ENCODE measurements at places on chromosomes 11 and 22. TPM values are rescaled to one million over a fixed set of nuclear protein-coding genes. Genes with fewer than 3 reads are reported as not detected.

Gene ACTN3
- not detected for total RNA-seq

Gene SYT8
- 7.0 TPM for total RNA-seq

Gene RFPL1
- total RNA-seq = not detected

Gene OMP
- total RNA-seq = not detected

Gene POTEH
- not detected for total RNA-seq

Gene CD6
- total RNA-seq = 1.3 TPM

Gene SPON1
- 0.93 TPM for total RNA-seq

Gene OR8D1
- not detected for total RNA-seq

GRCh38 chr11:68107689-68108088 is 13.5 kb downstream of the CHKA start:
- H3K36me3 ChIP-seq = no peaks in the 10 kb centered on the region
- H3K4me1 ChIP-seq = peaks cover 32% of the 10 kb centered on the region
- no peak overlapping the region for H3K4me3 ChIP-seq
- H3K27me3 ChIP-seq = no peaks in the 10 kb centered on the region
- no peak for DNase-seq

DNA sequence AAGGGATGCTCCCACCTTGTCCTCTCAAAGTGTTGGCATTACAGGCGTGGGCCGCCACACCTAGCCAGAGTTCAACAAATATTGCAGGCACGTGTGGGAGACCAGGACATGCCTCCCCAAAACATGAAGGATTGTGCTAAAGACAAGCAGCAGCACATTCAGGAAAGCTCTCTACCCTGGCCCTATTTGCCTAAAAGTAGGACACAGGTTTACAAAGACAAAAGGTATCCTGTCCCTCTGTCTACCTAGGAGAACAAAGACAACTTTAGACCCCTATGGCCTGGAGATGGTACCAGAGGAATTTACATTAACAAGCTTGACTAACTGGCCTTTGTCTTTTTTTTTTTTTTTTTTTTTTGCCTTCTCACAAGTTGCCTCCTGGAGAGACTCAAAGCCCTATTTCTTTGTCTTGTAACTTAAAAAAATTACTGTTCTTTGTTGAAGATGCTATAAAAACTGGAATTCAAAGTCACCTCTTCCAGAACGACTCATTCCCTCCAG is 859 bp upstream of the ACCS start:
- peak overlapping the region; percentile 78 for H3K4me3 ChIP-seq
- DNase-seq = no peak
- no peaks in the 10 kb centered on the region for H3K27me3 ChIP-seq
- H3K27ac ChIP-seq = peak overlapping the region; percentile 80

DNA sequence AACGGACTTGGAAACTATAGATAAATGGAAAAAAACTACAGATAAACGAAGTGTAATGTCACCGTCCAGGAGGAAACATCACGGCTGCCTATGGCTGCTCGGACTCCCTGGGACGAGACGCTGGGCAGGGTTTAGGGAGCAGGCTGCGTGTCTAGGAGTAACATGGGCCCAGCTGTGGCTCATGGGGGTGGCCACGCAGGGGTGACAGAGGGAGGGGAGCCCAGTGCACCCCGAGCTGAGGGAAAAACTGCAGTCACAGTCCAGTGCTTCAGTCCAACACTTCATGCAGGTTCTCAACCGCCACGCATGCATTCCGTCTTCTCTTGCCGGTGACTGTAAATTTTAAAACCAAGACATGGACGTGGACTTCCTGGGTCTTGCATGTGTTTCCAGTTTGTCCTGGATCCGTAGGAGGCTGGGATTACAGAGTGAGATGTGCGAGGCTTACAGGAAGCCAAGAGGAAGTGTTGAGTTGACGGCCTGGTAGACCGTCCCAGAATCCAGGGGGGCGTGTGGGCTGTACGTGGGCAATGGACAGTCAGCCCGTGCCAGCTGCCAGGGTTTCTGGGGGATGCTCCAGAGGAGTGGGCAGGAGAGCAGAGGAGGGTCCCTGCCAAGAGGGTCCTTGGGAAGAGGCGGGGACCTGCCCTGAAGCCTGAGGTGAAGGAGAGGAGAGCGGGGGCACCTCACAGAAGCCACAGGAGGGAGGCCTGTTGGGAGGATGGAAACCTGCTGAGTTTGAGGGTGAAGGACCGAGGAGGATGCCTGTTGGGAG is 691.4 kb downstream of the BRD1 start:
- no peak overlapping the region for H3K27ac ChIP-seq
- H3K36me3 ChIP-seq = no peaks in the 10 kb centered on the region
- H3K27me3 ChIP-seq = no peaks in the 10 kb centered on the region
- no peak for DNase-seq
- H3K4me3 ChIP-seq = no peak overlapping the region

- H3K27ac ChIP-seq = no peak overlapping the region
- no peaks in the 10 kb centered on the region for H3K27me3 ChIP-seq
- no peak for DNase-seq
- no peaks in the 10 kb centered on the region for H3K36me3 ChIP-seq
Observed at GRCh38 chr11:111944139-111944538, 7.0 kb downstream of the DIXDC1 start.

DNA sequence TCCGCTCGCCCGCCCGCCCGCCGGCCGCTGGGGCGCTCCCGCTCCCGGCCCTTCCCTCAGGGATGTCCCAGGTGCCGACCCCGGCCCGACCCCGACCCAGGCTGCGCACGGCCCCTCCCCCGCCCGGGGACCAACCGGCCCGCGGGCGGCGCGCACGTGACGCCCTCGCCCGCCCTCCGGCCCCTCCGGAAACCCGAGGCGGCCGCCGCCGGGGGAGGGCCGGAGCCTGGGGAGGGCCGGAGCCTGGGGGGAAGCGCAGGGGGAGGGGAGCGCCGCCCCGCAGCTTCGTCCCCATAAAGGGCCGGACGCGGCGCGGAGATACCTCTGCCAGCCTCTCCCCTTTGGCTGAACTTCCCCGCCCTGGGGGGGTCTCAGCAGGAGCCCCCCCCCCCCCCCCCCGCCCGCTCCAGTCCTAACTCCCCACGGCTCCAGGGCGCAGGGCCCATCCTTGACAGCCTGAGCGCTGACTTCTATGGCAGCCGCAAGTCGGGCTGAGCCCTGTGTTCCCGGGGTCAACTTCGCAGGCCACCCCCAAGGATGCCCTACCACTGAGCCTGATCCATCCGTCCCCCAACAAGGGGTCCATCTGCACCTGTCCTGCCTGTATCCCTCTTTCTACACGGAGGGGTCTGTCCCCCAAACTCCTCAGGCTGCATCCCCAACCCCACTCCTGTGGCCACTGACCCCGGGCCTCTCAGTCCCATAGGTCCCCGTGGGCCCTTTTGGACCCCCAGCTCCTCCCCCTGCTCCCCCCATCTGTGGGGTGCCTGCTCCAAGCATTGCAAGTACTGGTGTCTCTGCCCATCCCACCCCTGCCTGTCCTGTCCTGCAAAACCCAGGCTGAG is at the start of gene MAPK12:
MAPK12 (minus strand) TSS at position 69 of the 845 bp plus-strand sequence. CDS start 174 bp downstream, outside the sequence.
- H3K4me1 ChIP-seq = no peaks in the 10 kb centered on the region
- no peak for DNase-seq
- H3K27ac ChIP-seq = no peak within 1 kb of the TSS

- H3K36me3 ChIP-seq = no peaks in the 10 kb centered on the region
- peak overlapping the region; percentile 86 for H3K27ac ChIP-seq
- peaks cover 11% of the 10 kb centered on the region for H3K4me1 ChIP-seq
- peak; percentile 72 for DNase-seq
- H3K27me3 ChIP-seq = no peaks in the 10 kb centered on the region
Observed at GRCh38 chr22:23278883-23279675, 98.8 kb downstream of the BCR start.

DNA sequence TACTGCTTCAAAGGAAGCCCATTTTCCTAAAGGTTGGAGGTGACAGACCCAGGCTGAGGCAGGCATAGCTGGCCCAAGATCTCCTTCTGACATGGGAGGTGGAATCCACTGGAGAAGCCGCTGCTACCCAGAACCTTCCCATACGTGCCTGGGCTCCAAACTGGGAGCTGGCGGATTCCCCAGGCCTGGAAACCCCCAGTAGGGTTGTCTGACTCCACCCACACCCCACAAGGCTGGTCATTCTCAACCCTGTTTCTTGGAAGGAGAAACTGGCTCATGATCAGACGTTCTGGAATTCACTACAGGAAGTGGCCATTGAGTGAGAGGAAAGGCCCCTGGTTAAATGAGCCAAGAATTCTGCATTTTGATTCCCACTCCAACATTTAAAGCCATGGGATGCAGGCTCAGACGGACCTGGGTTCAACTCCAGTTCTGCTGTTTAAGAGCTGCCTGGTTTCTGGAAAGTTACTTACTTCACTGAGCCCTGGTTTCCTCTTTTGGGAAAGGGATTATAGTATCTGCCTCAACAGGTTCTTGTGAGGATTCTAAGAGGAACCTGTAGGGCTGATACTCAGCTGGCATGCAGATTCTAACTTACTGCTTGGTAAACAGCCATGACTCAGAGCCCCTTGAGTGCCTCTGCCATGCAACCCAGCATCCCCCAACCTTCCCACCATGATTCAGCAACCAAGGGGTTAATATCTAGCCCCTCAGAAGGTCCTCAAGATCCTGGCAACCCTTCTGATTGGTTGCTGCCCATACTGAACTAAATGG is 19.4 kb upstream of the TSKU start:
- H3K36me3 ChIP-seq = no peaks in the 10 kb centered on the region
- no peaks in the 10 kb centered on the region for H3K4me1 ChIP-seq

GRCh38 chr22:37146507-37147180 is 3.1 kb downstream of the IL2RB start:
- H3K27ac ChIP-seq = no peak overlapping the region
- no peak for DNase-seq
- no peak overlapping the region for H3K4me3 ChIP-seq
- no peaks in the 10 kb centered on the region for H3K4me1 ChIP-seq

GRCh38 chr11:34926101-34926830 is 9.8 kb downstream of the PDHX start:
- H3K27me3 ChIP-seq = no peaks in the 10 kb centered on the region
- no peak for DNase-seq
- no peak overlapping the region for H3K4me3 ChIP-seq
- no peaks in the 10 kb centered on the region for H3K36me3 ChIP-seq
- H3K4me1 ChIP-seq = peaks cover 22% of the 10 kb centered on the region
